ENCODE measurements at places on chromosomes 6 and 20. TPM values are rescaled to one million over a fixed set of nuclear protein-coding genes. Genes with fewer than 3 reads are reported as not detected.

DNA sequence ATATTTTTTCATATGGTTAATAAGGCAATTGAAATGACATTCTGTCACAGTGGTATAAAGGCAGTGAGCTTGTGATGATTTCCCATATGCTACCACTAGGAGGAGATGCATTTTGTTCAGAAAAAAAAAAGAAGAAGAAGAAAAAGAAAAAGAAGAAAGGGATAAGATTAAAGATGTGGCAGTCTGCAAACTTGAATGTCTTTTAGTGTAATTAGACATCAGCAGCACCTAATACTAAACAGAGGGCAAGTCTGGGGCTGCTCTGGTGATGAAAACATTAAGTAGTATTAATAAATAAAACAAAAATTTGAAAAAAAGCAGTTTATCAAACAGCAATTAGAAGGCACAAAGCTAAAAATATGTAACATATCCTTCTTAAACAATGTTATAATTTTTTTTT, 95.4 kb upstream of the DEFB112 start:
- DNase-seq: no peak

The DNAH8 gene
- total RNA-seq: 0.03 TPM

- DNase-seq: no peak
These were observed 212.6 kb downstream of the MAFB start for GRCh38 chr20:40476461-40476860.

DNA sequence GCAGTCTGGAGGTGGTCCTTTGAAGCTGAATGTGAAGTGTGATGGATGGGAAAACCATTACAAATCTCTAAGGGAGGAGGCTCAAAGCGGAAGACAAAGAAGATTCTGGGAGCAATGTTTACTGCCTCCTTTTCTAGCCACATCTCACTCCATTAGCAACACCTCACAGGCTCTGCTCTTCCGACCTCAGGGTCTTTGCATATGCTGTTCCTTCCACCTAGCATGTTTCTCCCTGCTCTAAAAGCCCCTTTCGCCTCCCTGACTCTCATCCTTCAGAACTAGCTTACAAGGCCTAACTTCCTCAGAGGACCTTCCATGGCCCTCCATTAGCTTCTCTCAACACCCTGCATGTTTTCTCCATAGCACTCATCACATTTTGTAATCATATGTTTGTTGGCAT, 4.6 kb upstream of the TCP11 start:
- no peak for DNase-seq

The LY6G6F gene
- total RNA-seq: 0.97 TPM

DNA sequence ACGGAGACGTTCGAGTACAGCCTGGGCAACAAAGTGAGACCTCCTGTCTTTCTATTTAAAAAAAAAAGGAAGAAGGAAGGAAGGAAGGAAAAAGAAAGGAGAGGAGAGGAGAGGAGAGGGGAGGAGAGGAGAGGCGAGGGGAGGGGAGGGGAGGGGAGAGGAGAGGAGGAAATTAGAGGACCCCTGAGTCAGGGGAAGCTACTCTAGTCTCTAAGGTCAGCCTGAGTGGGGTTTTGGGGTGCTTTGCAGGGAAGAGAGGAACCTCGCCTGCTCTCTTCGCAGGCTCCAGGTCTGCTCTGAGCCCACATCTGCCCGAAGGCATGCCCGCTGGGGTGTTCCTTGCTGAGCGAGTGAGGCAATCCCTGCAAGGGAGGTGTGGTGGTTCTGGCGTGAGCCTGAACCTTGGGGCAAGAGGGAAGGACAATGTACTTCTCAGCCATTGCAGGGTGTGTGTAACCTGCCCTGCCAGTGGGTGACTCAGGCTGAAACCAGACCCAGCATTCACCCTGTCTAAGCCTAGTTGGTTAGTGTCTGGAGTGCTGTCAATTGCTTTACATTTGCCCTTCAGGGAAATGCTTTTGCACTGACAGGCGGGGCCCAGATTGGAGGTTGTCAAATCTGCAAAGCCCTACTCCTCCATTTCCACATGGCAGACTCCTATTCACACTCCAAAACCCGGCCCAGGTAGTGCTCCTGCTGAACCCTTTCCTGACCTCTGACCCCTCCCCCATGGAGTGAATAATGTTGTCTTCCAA, 15.3 kb upstream of the MMP9 start:
- peak; percentile 50 for DNase-seq
